GM19239 (cell line): ENCODE measurements at places on chromosomes 4 and X.

GRCh38 chrX:18360867-18361266 is 6.4 kb upstream of the SCML2 start:
- no peak for DNase-seq

- DNase-seq, result no peak
Measured at GRCh38 chrX:138964501-138964900, 253.0 kb upstream of the FGF13 start.

GRCh38 chr4:100287534-100287933 is 97.3 kb upstream of the DDIT4L start:
- no peak for DNase-seq

DNA sequence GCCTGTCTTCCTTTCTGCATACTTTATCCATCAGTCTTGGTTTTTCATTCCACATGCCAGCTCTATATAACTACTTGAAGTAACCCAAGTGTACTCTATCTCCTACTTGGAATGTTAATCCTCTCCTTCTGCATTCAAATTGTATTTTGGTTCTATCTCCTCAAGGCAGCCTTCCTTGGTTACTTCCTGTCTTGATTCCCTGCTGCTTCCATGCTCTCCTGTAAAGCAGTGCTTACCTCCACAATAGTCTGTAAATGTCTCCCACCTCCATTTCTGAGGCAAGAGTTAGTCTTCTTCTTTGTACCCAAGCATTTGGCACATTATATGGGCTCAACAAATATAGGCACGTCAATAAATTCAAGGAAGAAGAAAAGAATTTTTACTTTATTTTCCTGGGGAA is 298.4 kb downstream of the ARHGAP24 start:
- no peak for DNase-seq

- no peak for DNase-seq
Measured at GRCh38 chr4:86661006-86661405, 66.9 kb downstream of the PTPN13 start.

- DNase-seq, result no peak
Measured at GRCh38 chr4:17717301-17717700, 64.1 kb downstream of the FAM184B start.

DNA sequence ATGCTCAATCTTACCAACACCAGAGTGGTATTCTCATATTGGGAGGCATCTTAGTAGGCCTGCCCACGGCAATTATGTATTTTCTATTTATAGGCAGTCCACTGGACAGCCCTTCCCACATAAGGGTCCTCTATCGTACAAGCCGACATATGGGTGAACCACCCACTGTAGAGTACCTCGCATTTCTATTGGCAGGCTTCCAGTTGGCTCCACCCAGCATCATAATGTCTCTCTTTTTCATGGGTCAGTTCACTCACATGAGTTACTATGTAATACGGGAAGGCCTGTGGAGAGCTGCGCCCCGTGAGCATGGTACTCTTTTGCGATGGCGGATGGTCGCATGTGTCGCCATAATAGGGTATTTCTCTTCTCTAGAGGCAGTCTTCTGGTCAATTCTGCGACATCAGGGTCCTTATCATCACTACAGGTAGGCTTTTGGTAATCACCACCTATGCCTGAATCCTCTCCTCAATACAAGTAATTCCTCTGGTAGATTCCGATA is 29.4 kb upstream of the FOXR2 start:
- no peak for DNase-seq

DNA sequence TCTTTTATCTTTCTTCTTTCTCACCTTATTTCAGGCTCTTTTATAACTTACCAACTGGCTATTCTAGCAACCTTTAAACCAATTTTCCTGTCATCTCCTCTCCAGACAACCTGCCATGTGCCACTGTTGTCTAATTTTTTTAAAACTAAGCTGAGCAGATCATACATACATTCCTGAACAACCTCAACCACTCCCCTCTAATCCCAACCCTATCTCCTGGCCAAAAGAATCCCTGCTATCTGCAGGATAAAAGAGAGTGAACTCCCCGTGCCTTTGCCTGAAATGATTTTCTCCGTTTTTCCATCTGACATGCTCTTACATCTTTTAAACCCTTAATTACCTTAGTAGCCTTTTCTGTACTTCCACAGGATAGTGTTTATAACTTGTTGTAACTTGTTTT is 35.5 kb downstream of the DCUN1D4 start:
- no peak for DNase-seq

DNA sequence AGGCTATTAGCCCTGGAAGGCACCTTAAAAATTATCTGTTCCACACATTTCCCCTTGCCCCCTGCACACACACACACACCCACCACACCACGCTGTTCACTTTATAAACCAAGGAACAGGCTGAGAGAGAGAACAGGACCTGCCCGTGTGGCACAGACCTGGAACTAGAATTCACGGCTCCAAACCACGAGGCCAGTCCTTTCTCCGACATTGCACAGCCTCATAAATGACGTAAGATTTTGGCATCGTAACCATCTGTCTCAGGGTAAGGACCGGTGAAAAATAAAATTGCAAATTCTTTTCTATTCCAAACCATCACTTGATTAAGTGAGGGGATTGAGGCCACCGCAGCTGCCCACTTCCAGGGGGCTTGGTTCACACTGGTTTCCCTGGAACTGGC is 330.3 kb downstream of the BCOR start:
- no peak for DNase-seq

GRCh38 chrX:8323356-8323755 is 141.3 kb upstream of the VCX3B start:
- no peak for DNase-seq

GRCh38 chrX:4379071-4379470 is 665.6 kb upstream of the PRKX start:
- no peak for DNase-seq

DNA sequence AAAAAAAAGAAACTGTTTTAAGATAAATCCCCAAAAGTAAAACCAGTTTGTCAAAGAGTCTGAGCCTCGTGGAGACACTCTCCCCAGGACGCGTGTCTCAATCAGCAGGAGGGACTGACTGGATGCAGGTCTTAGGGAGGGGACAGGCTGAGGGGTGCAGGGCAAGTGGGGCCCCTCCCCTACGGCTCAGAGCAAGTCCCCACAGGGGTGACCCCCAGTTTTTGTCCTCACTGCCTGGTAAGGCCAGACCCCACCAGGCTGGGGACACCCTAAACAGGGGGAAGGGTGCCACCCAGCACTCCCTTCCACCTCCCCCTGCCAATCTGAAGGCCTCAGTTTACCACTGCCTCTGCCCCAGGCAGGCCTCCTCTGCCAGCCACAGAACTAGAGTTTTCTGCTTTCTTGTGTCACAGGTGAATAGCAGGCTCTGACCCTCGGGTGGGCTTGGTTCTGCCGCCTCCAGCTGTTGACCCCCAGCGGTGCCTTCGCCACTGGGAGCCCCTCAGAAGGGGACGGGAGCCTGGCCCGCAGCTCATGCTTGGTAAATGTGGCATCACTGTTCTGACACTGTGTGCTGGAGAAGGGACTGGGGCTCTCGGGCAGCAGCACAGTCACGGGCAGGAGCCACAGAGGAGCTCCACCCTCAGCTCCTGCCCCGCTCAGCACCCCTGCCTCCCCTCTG is 69.8 kb upstream of the MXD4 start:
- no peak for DNase-seq

DNA sequence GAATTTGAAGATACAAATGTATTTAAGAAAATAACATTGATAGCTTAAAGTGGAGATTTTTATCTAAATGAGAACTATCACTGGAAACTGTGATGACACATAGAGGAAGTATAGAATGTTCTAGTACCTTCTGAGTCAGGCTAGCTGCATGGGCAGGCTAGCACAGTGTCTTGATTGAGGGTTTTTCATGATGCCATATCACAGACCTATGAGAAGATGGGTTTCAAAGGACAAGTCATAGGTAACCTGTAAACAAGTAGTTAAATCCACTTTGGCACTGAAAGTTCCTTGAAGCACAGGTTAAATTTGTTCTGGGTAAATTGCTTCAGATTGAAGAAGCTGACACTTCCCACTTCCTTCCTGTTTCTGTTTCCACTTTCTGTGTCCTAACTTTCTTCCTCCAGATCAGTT is 48.2 kb upstream of the CDKN2AIP start:
- DNase-seq, result no peak

DNA sequence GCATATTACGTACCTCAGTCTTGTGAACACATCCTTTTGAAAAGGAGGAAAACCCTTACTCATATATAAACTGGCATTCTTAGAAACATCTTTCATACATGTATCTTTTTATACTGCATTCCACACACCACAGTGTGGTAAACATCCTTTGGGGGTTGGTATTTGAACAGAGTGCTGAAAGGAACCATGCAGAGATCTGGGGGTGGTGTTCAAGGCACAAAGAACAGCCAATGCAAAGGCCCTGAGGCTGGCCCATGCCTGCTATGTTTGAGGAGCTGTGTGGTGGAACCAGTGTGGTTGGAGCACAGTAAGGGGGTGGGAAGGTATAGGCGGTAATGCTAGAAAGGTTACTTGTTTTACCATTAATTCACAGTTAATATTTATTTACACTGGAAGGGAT is 2.0 kb downstream of the ELK1 start:
- DNase-seq, result no peak

GRCh38 chr4:147965056-147965455 is 233.2 kb downstream of the ARHGAP10 start:
- DNase-seq, result no peak

- DNase-seq, result no peak
Measured at GRCh38 chrX:112341598-112341997, 259.0 kb upstream of the TRPC5 start.

GRCh38 chr4:155079871-155080270 is 128.6 kb upstream of the NPY2R start:
- no peak for DNase-seq

- no peak for DNase-seq
Measured at GRCh38 chr4:121633653-121634052, 63.1 kb downstream of the ANXA5 start.

- DNase-seq, result no peak
Measured at GRCh38 chr4:3389233-3390215, 52.2 kb upstream of the HGFAC start.

DNA sequence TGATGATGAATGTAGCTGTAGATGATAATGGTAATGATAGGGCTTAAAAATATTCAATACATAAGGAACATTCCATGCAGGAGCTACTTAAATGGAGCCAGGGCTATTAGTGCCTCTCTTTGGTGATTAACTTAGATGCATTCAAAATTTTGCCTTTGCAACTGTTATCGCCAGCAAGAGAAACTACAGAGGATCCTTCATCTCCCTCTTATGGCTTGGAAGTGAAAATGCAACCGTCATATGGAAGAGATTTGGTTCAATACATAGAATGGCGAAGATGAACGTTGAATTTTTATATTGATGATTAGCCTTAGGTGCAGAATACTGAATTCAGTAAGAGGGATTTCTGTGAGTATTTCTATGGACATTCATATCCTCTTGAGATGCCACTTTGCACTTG is 134.5 kb upstream of the NLGN4X start:
- DNase-seq, result no peak

- DNase-seq, result no peak
Measured at GRCh38 chr4:147362938-147363337, 118.0 kb upstream of the EDNRA start.

- no peak for DNase-seq
Measured at GRCh38 chr4:16597845-16598596, 300.4 kb downstream of the LDB2 start.

GRCh38 chr4:111454961-111455360 is 690.3 kb upstream of the FAM241A start:
- DNase-seq, result no peak

DNA sequence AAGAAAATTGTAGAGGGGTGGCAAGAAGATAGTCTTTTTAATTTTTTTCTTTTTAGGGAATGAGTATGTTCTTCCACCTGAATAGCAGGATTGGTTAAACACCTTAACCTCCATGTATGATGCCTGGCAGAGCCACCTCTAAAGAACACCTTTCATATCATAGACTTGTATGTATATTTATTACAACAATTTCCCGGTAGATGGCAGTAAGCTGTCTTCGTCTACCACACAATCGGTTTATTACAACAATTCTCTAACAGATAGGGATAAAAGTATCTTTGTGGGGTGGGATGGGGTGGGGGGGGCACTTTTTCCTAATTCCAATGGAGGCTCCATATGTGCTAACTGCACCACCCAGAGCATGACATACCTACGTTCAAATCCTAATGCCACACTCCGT is 255.5 kb downstream of the LDB2 start:
- no peak for DNase-seq

DNA sequence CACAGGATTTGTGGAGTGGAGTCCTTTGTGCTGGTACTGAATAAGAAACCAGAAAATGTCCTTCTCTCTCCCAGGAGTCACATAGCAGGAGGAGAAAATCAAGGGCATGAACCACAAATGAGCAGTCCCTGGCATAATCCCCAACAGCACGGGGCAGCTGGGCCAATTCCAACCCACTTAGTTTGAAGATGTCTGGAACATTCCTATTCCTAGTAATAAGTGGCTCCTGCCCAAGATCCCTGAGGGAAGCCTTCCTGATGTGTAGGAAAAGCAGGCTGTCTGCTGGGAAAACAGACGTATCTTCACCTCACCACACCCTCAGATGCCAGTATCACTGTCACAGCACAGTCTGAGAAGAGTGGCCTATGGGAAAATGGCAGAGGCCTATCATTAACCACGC is 182.8 kb upstream of the MAP3K15 start:
- no peak for DNase-seq

GRCh38 chrX:86806786-86807185 is 658.5 kb downstream of the DACH2 start:
- DNase-seq, result no peak

- DNase-seq, result no peak
Measured at GRCh38 chrX:101430457-101431078, 22.5 kb downstream of the HNRNPH2 start.

DNA sequence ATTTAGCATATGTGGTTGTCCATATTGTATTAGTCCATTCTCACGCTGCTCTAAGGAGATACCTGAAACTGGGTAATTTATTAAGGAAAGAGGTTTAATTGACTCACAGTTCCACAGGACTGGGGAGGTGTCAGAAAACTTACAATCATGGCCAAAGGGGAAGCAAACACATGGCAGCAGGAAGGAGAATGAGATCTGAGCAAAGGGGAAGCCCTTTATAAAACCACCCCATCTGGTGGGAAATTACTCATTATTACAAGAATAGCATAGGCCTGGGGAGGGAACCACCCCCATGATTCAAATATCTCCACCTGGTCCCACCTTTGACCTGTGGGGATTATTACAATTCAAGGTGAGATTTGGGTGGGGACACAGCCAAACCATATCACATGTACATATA is 122.6 kb upstream of the ANK2 start:
- no peak for DNase-seq

- no peak for DNase-seq
Measured at GRCh38 chr4:114385195-114385985, 213.2 kb upstream of the UGT8 start.

DNA sequence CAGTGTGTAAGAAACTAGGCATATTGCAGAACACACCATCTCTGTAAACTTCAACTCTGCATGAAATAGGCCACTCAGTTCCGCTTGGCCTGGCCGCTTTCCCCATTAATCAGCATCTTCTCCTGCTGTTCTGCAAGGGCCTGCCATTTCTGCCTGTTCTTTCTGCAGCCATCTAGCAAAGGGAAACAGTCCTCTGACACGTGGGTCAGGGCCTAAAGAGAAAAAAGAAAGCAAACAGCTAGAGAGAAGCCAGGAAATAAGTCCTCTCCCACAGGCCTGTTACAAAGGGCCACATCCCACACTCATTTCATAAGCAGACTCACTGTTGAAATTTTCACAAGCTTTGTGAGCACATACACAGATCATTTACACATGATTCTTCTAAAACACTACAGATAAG is 130.1 kb downstream of the PDE5A start:
- no peak for DNase-seq

GRCh38 chr4:1479454-1479853 is 73.2 kb upstream of the NKX1-1 start:
- no peak for DNase-seq

- DNase-seq, result no peak
Measured at GRCh38 chr4:70680934-70681333, 7.4 kb upstream of the UTP3 start.

GRCh38 chrX:38205039-38205438 is 15.6 kb downstream of the SRPX start:
- no peak for DNase-seq
